AG09309 (cell line): ENCODE measurements at places on chromosomes 16 and 17.

DNA sequence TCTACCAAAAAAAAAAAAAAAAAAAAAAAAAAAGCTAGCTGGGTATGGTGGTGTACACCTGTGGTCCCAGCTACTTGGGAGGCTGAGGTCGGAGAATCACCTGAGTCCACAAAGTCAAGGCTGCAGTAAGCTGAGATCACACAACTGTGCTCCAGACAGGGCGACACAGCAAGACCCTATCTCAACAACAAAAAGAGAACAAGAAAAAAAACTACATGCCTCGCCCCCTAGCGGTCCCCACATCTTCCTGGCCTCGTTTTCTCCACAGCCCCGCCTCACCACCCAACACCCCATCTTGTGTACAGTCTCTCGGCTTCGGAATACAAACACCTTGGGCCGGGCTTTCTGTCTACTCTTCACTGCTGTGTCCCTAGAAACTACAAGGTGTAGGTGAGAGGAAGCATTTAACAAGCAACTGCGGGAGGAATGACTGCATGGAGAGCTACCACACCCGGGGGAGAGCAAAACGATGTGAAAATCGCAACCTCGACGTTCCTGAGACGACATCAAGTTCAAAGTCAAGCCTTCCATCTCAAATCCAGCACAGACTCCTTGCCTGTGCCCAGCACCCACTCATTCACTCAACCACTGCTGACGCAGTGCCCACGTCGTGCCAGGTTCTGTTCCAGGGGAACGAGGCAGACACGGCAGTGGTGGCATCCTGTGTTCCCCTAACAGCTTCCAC, 9.0 kb downstream of the NTAN1 start:
- no peak for DNase-seq

- DNase-seq, result no peak
These were observed 488 bp downstream of the SPSB3 start for GRCh38 chr16:1781758-1782407.

GRCh38 chr16:974611-975261, 4.0 kb upstream of the LMF1 start:
- no peak for DNase-seq

- DNase-seq, result no peak
These were observed 16.0 kb downstream of the SLC38A8 start for GRCh38 chr16:84026606-84027005.
